ENCODE measurements at places on chromosomes 3 and 15.

GRCh38 chr3:172150268-172150667 is 110.9 kb downstream of the FNDC3B start:
- DNase-seq, result no peak

DNA sequence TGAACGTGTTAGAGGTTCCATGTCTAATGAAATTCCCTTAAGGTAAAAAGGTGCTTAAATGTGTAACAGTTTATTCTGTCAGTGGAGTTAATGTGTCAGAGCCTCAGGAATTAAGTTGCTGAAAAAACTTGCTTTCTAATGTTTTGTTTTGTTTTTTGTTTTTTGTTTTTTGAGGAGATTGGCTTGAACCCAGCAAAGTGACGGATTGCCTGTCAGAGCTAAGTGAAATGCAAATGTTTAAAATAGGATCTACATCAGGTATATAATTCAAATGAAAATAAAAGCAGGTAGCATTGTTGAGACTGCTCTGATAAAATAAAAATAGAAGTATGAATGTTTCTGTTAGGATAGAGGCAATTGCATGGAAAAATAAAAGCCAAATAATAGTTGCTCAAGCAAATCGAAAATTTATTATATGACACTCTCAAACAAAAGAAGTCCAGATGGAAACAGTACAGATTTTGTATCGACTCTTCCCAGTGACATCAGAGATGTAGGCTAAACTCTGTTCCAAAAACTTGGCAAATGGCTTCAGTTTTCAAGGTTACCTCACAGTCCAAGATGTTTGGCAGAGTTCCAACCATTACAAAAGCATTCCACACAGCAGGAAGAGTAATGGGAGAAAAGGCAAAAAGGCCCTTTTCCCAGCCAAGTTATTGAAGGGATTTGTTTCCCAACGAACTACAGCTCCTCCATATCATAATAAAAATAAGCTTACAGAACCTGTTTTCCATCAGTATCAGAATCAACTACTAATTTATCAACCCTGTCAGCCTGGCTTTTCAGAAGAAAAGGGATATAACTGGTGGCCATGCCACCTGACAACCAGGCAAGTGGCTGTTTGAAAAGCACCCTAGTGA is 291.0 kb downstream of the TBL1XR1 start:
- no peak for DNase-seq

DNA sequence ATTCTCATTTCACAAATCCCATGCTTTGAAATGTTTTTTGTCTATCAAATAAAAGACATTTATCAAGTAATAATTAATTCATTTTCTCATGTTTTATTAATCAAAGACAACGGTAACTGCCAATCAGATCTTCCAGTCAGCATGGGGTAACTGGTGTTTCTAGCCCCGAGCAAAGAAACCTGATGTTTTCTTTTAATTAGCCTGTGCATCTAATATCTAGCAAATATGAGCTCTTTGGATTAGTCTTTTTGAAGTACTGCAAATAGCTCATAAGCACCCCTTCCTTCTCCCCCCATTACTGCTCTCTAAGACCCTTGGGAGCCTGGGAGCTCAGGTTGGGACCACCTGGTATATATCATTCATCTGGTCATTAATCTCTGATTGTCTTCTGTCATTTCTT is 43.1 kb upstream of the SRGAP3 start:
- DNase-seq, result no peak

GRCh38 chr3:122629763-122630162 is 50.9 kb upstream of the PARP14 start:
- DNase-seq, result no peak

DNA sequence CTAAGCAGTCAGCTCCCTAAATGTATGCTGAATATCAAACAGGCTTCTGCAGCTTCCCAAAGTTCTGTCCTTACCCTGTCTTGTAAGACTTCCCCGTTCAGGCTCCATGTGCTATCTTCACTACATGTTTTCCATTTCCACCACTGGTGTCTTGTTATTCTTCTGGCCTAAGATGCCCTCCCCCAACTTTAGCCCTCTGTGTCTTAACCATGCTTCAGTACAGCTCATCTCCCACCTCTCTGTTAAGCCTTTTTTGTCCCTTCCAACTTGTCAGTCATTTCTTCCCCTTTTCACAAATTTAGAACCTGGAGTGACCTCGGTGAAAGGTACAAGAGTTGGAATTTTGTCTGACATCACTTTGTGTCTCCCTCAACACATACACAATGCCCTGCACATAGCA is 151.7 kb upstream of the TBL1XR1 start:
- DNase-seq, result no peak

DNA sequence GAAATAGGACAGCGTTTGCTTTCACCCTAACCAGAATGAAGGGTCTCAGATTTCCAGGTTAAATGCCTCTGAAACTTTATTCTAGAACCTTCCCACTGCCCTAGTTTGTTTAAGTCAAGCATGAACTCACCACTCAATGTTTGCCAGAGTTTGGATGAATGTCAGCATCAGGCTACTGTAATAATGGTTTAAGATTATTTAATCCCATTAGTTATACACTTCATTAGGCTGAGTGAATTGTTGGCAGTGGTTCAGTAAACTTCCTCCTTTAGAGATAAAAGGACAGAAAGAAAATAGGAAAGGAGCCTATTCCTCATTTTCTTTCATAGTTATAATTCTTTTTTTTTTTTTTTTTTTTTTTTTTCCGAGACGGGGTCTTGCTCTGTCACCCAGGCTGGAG is 401.9 kb upstream of the TPRG1 start:
- no peak for DNase-seq

- DNase-seq, result no peak
Measured at GRCh38 chr3:135268941-135269532, 474.0 kb downstream of the EPHB1 start.

DNA sequence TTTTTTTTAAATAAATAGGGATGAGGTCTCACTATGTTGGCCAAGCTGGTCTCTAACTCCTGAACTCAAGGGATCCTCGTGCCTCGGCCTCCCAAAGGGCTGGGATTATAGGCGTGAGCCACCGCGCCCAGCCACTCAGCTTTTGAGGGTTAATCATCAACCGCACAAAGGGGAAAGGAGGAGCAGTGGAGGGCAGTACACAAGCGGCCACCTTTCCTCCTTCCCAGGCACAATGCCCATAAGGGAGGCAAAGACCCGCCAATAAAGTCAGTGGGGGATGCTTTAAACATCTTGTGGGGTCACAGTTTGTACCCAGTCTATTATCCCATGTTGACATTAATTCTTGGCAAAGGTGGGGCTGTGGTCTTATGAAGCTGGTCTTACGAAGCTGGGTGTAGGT is 32.4 kb downstream of the EHD4 start:
- no peak for DNase-seq

DNA sequence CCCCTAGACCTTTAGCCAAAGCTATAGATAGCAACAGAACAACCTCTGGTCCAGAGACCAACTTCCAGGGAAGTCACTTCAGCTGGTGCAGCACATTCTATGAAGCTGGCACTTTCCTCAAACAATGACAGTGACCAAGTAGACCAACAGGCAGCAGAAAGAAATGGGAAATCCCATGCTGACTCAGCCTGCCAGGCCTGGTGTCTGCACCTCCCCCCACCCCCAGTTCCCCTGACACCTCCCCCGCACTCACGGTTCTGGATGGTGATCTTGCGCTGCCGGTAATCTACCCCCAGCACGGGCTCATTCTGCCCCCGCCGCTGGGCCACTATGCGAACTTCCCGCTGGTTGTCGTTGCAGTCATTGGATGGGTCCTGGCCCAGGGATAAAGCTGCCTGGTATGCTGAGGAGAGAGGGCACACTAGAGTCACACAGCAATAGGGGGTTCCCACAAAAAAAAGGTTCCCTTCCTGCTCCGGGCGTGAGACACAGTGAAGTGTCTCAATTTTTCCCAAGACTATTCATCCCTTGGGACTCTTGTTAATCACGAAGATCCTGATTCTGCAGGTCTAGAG is 17.0 kb downstream of the ILDR1 start:
- no peak for DNase-seq

DNA sequence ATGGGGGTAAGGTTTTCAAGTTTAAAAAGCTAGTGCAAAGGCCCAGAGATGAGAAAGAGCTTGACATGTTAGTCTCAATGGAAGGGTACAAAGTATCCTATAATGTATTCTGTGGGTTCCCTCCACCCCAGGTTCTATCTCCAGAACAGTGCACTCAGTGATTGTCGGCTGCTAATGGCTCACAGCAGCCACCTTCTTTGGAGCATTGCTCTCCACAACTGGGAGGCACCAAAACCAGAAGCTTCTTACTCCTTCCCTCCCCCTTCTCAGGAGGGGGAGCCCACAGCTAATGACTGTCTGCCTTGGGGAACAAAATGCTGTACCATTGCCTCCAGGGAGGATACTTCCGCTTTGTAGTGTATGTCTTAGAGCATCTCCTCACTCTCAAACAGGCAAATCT is 439.4 kb upstream of the RBMS3 start:
- peak; percentile 54 for DNase-seq

GRCh38 chr3:177179281-177180067 is 17.8 kb downstream of the TBL1XR1 start:
- DNase-seq, result peak; percentile 26

GRCh38 chr3:2838546-2839157 is 271.5 kb downstream of the IL5RA start:
- no peak for DNase-seq

- DNase-seq, result no peak
Measured at GRCh38 chr15:101684384-101684783, 32.2 kb upstream of the TM2D3 start.

DNA sequence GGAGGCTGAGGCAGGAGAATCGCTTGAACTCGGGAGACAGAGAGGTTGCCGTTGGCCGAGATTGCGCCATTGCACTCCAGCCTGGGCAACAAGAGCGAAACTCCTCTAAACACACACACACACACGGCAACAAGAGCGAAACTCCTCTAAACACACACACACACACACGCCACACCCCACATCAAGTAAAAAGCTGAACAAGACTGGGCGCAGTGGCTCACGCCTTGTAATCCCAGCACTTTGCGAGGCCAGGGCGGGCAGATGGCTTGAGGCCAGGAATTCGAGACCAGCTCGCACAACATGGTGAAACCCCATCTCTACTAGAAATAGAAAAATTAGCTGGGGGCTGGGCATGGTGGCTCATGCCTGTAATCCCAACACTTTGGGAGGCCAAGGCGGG is 49.0 kb downstream of the HOMER2 start:
- DNase-seq, result no peak

DNA sequence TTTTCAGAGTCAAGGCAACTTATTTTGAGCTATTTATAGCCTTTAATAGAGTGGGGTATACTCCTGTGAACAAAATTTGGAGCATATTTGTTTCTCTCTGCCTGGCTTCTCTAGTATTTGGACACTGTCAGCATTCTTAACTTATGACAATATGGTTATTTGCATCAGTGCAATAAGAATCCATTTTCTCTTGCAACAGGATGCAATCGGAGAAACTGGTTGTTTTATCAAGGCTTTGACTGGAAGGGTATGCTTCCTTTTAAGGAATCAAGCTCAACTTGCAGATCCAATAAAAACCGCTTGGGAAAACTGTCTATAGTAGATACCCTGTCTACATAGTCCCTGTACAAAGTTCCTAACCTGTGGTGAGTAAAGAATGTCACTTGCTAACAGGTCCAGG is 106.7 kb downstream of the DPH6 start:
- no peak for DNase-seq

Data from stimulated activated effector memory CD8-positive, alpha-beta T cell treated with anti-CD3 and anti-CD28 coated beads, Interleukin-12 subunit alpha, Interleukin-12 subunit beta, amount 100 ng/mL, for 72 hours (primary cell).